ENCODE measurements at places on chromosomes 16 and 17.
A peak's percentile ranks its signal among the peaks of the same experiment; 100 is the strongest.

- no peak for DNase-seq
Measured at GRCh38 chr16:2902337-2903130, 9.2 kb upstream of the FLYWCH1 start.

GRCh38 chr17:66537502-66537901 lies 235.1 kb downstream of the PRKCA start:
- DNase-seq, result no peak

- no peak for DNase-seq
Measured at GRCh38 chr17:65604070-65604469, 42.6 kb upstream of the AXIN2 start.

DNA sequence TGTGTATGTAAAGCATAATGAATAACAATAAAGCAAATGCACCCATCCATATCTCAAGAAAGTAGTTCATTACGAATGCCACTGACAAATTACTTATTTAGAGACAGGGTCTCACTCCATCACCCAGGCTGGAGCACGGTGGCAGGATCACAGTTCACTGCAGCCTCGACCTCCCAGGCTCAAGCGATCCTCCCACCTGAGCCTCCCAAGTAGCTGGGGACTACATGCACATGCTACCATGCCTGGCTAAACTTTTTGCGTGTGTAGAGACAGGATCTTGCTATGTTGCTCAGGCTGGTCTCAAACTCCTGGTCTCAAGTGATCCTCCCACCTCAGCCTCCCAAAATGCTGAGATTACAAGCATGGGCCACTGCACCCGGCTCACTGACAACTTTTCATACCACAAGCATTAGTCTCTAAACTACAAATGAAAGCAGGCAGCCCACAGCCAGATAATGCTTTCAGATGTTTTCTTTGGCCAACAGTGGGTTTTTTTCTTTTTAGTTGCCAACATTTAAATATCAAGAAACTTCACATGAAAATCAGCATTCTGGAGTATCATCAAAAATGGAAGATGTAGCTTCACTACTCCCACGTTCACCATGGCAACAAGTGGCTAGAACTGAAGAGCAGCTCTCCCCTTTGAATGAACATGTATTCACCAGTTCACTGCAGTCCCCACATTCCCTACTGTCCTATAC lies 7.7 kb downstream of the ARHGAP17 start:
- DNase-seq, result no peak

- no peak for DNase-seq
Measured at GRCh38 chr17:76504117-76504516, 2.9 kb upstream of the RHBDF2 start.

DNA sequence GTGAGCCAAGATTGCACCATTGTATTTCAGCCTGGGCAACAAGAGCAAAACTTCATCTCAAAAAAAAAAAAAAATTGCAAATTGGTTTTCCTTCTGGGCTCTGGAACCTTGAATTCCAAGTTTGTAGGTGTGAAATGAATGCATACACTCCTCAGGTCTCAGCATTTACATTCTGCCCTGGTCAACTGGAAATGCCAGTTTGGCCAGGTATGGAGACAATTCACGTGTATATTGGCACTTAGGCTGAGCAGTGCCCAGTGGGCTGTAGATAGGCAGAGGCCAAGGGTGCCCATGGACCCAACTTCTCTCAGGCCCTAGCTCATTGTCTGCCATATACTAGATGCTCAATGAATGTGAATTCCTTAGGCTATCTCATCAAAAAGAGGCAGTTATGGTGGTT lies 15.7 kb downstream of the PDILT start:
- no peak for DNase-seq

- no peak for DNase-seq
Measured at GRCh38 chr16:54282928-54283724, 3.5 kb downstream of the IRX3 start.

DNA sequence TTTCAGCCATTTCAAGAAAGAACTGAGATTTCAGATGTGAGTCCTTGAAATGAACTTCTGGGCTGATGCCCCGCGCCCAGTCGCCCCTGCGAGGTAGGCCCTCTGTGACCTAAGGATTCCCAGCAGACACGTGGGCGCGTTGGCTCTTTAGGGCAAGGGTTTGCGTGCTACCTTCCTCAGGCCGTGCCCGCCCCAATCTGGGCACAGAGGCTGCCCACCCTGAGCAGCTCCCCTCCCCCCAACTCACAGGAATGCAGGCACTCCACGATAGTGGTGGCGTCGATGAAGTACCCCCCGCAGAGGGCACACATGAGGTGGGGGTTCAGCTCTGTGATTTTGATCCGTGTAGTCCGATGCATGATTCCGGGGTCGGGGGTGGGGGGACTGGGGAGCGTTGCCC lies 8.1 kb downstream of the PCGF2 start:
- DNase-seq, result no peak

DNA sequence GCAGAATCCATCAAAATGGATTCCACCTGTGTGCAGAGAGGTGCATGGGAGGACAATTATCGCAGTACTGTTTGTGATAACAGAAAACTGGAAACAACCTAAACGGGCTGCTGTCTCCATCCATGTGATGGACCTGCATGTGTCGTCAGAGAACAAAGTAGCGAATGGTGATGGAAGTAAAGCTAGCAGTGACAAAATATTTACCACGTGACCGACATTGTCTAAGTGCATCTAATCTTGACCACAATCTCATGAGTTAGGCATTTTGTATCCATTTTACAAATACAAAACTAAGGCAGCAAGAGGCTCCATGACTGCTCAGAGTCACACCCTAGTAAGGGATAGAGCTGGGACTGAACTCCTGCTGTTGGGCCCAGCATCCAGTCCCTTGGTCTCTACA lies 187.3 kb downstream of the LGALS9B start:
- DNase-seq, result no peak

GRCh38 chr16:86945166-86945900 lies 367.0 kb downstream of the FOXL1 start:
- no peak for DNase-seq

GRCh38 chr17:82830249-82830661 lies 9.6 kb downstream of the ZNF750 start:
- DNase-seq, result peak; percentile 55

DNA sequence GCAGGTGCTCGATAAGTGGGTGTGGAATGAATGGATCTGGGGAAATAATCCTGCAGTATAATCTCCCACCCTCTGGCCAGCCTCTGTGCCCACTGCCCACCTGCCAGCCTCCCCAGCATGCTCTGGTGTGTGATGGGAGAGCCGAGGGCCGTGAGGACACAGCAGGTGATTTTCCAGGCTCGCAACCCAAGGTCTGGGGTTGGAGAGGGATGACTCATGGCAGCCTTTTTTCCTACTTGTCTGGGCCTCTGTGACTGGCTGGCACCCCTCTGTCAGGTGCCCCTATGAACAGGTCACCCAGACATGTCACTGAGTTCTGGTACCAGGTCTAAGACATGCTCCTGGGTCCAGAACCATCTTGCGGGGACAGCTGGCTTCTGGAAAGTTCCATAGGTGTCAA lies 385.7 kb upstream of the TNRC6C start:
- no peak for DNase-seq

Measured in ovary (tissue), 10 donors.